DMS79 treated with DMSO at 0.1 percent for 48 hours (cell line): ENCODE measurements at places on chromosomes 3 and 15.

- no peak for DNase-seq
Observed at GRCh38 chr15:39438260-39438659, 142.6 kb upstream of the THBS1 start.

DNA sequence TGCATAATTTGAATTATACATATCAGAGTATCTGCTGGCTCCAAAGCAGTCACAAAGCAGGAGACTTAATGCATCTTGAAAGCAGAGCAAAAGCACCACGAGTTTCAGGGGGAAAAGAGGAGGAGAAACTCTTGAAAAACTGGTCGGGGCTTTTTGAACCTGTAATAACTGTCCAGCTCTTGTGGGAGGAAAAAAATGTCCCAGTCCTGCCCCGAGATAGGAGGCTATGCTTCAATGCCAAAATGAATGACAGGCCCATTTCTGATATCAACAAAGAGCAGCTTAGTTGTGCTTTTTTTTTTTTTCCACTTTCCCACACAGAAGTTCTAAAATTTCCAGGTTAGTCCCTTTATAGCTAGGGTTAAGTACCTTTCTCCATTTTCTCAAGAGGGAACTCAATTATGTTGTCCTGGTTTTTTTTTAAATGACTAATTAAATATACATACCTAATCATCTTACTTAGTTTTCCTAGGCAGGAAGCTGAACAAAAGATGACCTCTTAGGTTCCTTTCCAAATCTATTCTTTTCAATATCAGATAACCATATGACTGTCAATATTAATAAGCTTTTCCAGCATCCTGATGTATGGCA, 120.2 kb downstream of the TFDP2 start:
- DNase-seq, result no peak

DNA sequence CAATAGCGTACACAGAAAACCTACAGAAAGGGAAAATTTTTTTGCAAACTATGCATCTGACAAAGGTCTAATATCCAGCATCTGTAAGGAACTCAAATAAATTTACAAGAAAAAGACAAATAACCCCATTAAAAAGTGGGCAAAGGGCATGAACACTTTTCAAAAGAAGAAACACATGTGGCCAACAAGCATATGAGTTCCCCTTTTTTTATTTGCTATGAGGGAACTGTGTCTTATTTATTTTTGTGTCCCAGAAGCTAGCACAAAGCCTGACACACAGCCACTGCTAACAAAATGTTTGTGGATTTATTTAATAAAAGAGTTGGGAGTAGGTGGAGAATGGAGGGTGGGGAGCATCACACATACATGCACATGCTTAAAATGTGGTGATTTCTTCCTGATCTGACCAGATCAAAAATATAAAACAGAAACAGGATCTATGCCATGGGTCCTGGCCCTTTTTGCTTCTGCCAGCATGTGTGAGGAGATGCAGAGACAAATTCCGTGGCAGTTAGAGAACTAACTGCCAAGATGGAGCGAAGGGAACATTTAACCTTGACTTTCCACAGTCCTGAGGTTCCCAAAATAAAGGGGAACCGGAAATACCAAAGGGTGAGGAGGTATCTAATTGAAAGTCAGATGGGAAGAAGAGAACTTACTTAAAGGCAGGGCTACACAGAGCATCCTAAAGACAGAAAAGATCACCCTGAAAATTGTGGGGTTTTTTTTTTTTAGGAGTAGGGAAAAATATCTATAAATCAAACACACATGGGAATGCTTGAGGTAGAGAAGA, at the start of gene TMEM202:
TSS of gene TMEM202 (plus strand) at position 510 of the 793 bp plus-strand sequence. CDS start at position 532, 22 bp downstream.
- DNase-seq, result no peak

DNA sequence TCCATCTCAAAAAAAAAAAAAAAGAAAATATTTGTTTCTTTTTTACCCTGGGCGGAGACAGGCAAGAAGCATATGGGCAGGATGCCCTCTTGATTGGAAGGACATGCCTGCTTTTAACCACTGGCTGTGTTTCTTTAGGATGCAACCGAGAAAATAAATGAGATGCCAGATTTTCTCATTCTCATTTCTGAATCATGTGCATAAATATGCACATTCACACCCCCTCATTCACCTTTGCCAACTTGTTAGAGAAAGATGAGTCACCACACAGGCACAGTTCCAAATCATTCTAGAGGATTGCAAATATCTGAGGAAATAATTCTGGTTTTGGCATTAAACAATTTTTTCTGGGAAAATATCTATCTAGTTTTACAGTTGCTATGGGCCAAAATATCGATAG, 3.3 kb downstream of the LIPH start:
- DNase-seq, result no peak

DNA sequence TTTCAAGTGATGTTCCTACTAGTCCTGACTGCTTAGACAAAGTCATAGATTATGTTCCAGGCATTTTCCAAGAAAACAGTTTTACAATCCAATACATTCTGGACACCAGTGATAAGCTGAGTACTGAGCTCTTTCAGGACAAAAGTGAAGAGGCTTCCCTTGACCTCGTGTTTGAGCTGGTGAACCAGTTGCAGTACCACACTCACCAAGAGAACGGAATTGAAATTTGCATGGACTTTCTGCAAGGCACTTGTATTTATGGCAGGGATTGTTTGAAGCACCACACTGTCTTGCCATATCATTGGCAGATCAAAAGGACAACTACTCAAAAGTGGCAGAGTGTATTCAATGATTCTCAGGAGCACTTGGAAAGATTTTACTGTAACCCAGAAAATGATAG, 3.8 kb downstream of the TIPARP start:
- no peak for DNase-seq

- DNase-seq, result no peak
Observed at GRCh38 chr3:24986612-24987011, 441.5 kb upstream of the RARB start.

- DNase-seq, result no peak
Observed at GRCh38 chr3:127655641-127656040, 17.1 kb upstream of the ABTB1 start.

DNA sequence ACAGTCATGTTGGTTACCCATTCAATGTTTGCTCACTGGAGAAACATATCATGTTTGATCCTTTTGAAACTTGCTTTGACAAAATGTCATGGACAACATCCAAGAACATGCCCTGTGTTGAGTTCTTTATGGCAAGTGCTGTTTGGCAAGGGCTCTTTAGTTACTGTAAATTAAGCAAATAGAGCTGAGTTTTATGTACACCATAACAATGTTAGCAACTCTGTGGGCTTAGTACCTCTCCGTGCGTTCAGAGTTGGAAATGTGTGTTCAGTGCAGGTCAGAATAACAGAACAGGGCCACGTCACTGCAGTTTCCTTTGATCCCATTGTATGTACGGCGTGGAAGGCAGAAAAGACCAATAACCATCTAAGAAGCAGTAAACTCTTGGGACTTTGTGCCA, 132.5 kb downstream of the MYRIP start:
- DNase-seq, result peak; percentile 0

- DNase-seq, result no peak
Observed at GRCh38 chr15:38864122-38864521, 299.5 kb upstream of the RASGRP1 start.

DNA sequence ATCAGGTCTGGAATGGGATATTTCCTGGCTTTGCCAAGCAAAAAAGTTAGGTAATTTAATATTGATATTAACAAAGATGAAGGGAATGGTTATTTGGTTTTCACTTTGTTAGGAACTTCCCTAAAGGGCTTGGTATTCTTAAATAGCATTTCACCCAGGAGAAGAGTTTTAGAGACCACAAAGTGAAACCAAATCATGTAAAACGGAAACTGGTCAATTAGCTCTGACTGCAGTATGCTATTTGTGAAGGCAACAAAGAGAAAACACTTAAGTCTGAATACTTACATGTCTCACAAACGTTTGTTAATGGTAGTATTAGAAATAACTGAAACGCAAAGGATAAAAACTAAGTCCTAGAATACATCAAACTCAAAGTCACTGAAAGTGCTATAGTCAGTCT, 32.4 kb upstream of the SETMAR start:
- DNase-seq, result no peak
